Aortic smooth muscle cell (primary cell): ENCODE measurements at places on chromosomes 13 and 19. TPM values are rescaled to one million over a fixed set of nuclear protein-coding genes. Genes with fewer than 3 reads are reported as not detected.

Gene PRODH2
- total RNA-seq = not detected in 2 replicates

Gene MBD3L5
- not detected in 2 replicates for total RNA-seq

Gene LAIR2
- not detected in 2 replicates for total RNA-seq

Gene FCAR
- total RNA-seq = not detected in 2 replicates

Gene ANGPTL8
- total RNA-seq = not detected in 2 replicates
